ENCODE measurements at places on chromosomes 3 and 15.

DNA sequence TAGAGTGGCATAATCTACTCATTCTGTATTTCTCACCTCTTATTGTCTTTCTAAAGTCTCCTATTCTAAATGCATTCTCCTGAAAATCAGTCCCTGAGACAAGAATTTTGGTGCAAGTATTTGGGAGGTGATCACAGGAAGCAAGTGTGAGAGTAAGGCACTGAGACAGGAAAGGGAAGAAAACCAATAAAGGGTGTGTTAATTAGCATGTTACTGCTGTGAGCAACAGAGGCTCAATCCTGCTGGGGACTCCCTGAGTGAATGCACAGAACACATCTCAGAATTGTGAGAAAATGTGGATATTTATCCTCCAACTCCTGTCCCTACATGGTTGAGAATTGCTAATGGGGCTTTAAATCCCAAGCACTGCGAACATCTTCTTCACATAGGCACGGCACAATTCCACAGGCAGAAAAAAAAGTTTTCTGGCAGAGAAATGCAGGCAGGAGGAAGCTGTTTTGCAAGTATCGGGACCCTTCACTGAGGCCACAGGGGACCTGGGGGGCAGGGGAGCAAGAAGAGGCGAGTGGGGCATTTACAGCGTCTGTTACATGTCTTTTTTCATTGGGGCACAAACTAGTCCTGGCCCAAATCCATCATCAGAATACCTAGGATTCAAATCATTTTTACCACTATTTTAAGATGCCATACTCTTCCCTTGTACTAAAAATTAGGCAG, 27.2 kb upstream of the STT3B start:
- no peak for DNase-seq

DNA sequence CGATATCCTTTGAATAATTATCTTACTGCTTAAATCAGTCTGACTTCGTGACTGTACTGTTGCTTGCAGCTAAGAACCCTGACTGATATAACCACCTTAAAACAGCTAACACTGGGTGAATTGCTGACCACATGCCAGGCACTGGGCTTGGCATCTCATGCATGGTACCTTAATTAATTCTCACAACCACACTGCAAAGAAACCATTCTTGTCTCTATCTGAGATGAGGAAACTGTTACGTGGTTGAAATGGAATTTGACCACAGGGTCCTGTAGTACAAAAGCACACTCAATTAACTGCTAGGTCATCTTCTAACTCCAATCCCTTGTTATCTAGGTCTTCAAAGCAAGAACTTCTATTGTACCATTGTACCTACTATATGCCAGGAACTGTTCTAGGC, 92.7 kb upstream of the PRICKLE2 start:
- no peak for DNase-seq

- no peak for DNase-seq
Observed at GRCh38 chr15:84872009-84872910, 12.2 kb upstream of the SLC28A1 start.

- DNase-seq: no peak
Observed at GRCh38 chr15:101533371-101534140, 44.0 kb upstream of the PCSK6 start.
